ENCODE measurements at places on chromosomes 7 and 10. TPM values are rescaled to one million over a fixed set of nuclear protein-coding genes. Genes with fewer than 3 reads are reported as not detected.

DNA sequence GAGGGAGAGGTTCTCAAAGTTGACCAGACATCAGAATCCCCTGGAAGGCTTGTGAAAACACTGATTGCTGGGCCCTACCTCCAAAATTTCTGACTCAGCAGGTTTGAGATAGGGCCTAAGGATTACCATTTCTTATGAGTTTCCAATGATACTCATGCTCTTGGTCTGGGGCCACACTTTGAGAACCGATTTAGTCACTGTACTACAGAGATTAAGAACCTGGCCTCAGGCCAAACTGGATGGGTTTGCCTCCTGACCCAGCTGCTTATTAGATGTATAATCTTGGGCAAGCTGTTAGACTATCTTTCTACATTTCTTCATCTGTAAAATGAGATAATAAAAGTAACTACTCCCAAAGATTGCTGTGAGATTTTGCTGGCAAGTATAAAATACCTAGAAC lies 77.1 kb upstream of the SCIN start:
- H3K4me1 ChIP-seq, result no peaks in the 10 kb centered on the region
- no peaks in the 10 kb centered on the region for H3K36me3 ChIP-seq
- H3K4me3 ChIP-seq, result no peak overlapping the region
- no peak for DNase-seq
- no peak overlapping the region for H3K27ac ChIP-seq
- no peaks in the 10 kb centered on the region for H3K27me3 ChIP-seq

GRCh38 chr7:147980826-147981813 lies 609.4 kb upstream of the C7orf33 start:
- no peak overlapping the region for H3K27ac ChIP-seq
- DNase-seq, result no peak
- no peaks in the 10 kb centered on the region for H3K36me3 ChIP-seq
- H3K4me3 ChIP-seq, result no peak overlapping the region
- H3K4me1 ChIP-seq, result no peaks in the 10 kb centered on the region

- no peaks in the 10 kb centered on the region for H3K27me3 ChIP-seq
- no peak overlapping the region for H3K27ac ChIP-seq
- DNase-seq, result no peak
- H3K4me3 ChIP-seq, result no peak overlapping the region
Measured at GRCh38 chr10:25457552-25457951, 282.8 kb downstream of the GPR158 start.

DNA sequence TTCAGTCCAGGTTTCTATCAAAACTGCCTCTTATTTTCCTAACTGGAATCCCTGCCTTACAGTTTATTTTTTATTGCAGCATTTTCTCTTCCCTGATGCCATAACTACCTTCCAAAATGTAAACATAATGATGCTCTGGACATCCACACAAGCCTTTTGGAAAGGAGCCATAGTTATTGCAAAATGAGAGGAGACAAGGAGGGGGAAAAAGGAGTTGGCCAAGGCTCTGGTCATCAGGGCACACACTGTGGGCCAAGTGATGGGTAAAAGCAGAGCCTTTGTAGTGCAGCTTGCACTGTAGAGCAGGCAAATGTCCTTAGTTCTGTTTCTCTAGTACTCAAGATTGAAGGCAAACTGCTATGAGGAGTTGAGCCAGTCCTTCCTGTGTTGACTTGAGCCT lies 289.3 kb upstream of the MTPN start:
- no peaks in the 10 kb centered on the region for H3K36me3 ChIP-seq
- no peak for DNase-seq
- H3K27me3 ChIP-seq, result no peaks in the 10 kb centered on the region
- H3K4me1 ChIP-seq, result no peaks in the 10 kb centered on the region

DNA sequence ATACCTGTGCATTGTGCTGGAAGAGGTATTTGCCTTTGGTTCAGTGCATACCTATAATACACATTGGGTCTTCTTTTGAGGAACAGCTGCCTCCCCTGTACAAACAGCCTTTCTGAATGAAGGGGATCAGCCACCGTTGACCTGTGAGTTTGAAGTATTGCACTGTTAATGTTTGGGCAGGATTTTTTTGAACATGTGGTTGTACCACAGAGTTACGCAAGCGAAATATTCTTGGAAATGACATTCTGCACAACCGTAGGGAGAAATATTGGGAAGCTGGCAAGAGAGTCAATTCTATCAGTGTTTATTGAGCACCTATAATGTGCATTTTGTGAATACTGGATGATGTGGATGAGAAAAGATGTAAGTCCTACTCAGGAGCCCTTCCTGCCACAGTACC lies 270.6 kb downstream of the AUTS2 start:
- DNase-seq, result no peak
- no peak overlapping the region for H3K27ac ChIP-seq
- no peaks in the 10 kb centered on the region for H3K4me1 ChIP-seq
- H3K36me3 ChIP-seq, result no peaks in the 10 kb centered on the region
- no peak overlapping the region for H3K4me3 ChIP-seq

- H3K36me3 ChIP-seq, result no peaks in the 10 kb centered on the region
- DNase-seq, result no peak
- H3K4me3 ChIP-seq, result no peak overlapping the region
- H3K27ac ChIP-seq, result no peak overlapping the region
Measured at GRCh38 chr7:106553446-106553836, 107.5 kb downstream of the CCDC71L start.

GRCh38 chr7:121073463-121074099 lies 85.1 kb downstream of the CPED1 start:
- H3K36me3 ChIP-seq, result no peaks in the 10 kb centered on the region
- H3K27ac ChIP-seq, result no peak overlapping the region
- H3K27me3 ChIP-seq, result no peaks in the 10 kb centered on the region
- H3K4me1 ChIP-seq, result no peaks in the 10 kb centered on the region

DNA sequence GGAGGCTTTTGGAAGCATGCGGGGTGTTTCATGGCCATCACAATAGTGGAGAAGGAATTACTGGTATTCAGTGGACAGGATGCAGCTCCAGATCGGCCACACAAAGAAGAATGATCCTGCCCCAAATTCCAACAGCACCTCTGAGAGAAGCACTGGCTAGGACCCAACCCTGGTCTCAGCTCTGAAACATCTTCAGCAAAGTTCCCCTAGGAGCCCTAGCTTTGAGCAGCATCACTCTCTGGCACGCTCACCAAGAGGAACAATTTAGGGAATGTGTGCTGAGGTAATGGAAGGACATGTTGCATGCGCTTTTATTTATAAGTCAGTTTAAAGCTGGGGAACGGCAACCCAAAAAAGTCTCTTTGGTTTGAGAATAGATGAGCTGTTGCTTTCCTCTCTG lies 5.5 kb upstream of the OPN1SW start:
- no peaks in the 10 kb centered on the region for H3K4me1 ChIP-seq
- H3K36me3 ChIP-seq, result no peaks in the 10 kb centered on the region
- no peaks in the 10 kb centered on the region for H3K27me3 ChIP-seq
- no peak for DNase-seq

GRCh38 chr10:15539262-15539661 lies 168.2 kb upstream of the FAM171A1 start:
- no peak overlapping the region for H3K27ac ChIP-seq
- H3K36me3 ChIP-seq, result no peaks in the 10 kb centered on the region
- no peaks in the 10 kb centered on the region for H3K4me1 ChIP-seq
- H3K27me3 ChIP-seq, result no peaks in the 10 kb centered on the region
- no peak overlapping the region for H3K4me3 ChIP-seq

GRCh38 chr7:50648570-50649169 lies 83.5 kb upstream of the DDC start:
- H3K27me3 ChIP-seq, result no peaks in the 10 kb centered on the region
- H3K4me1 ChIP-seq, result no peaks in the 10 kb centered on the region
- no peak overlapping the region for H3K4me3 ChIP-seq
- DNase-seq, result no peak
- no peaks in the 10 kb centered on the region for H3K36me3 ChIP-seq

DNA sequence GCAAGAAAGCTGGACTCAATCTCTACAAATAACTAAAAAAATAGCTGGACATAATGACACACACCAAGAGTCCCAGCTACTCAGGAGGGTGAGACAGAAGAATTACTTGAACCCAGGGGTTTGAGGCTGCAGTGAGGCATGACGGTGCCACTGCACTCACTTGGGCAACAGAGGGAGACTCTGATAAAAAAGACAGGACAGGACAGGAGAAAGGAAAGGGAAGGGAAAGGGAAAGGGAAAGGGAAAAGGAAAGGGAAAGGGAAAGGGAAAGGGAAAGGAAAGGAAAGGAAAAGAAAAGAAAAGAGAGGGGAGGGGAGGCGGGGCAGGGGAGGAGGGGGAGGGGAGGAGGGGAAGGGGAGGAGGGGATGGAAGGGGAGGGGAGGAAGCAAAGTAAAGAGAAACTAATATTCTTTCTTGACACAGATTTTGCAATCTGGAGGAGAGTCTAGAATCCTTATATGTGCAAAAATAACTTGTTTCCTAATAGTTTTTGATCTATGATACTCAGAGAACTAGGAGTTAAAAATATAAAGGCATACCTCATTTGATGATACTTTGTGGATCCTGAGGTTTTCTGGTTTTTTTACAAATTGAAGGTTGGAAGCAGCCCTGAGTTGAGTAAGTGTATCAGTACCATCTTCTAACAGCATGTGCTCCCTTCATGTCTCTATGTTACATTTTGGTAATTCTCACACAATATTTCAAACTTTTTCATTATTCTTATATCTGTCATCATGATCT lies 8.0 kb downstream of the SAR1A start:
- no peak for DNase-seq
- no peak overlapping the region for H3K4me3 ChIP-seq
- H3K27ac ChIP-seq, result no peak overlapping the region
- H3K36me3 ChIP-seq, result peaks cover 39% of the 10 kb centered on the region

DNA sequence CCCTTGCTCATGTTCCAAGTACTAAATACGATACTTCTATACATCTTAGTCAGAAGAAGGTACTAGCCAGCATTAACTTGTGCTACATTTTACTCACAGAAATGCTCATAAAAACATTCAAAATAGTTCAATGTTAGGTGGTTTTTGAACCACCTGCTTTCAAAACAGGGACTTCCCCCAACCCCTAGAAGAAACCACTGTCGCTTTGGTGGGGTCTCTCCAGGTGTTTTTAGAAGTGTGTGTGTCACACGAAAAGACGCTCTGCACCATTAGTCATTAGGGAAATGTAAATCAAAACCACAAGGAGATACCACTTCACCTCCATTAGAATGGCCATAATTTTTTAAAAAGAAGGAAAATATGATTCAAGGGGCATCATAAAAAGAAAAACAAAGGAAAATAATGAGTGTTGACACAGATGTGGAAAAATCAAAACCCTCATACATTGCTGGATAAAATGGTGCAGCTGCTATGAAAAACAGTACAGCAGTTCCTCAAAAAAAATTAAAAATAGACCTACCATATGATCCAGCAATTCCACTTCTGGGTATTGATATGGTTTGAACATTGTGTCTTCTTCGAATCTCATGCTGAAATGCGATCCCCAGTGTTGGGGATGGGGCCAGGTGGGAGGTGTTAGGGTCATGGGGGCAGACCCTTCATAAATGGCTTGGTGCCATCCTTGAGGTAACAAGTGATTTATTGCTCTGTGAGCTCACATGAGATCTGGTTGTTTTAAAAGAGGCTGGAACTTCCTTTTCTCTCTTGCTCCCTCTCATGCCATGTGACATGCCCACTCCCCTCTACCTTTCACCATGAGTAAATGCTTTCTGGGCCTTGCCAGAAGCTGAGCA lies 74.2 kb downstream of the MALSU1 start:
- peaks cover 9% of the 10 kb centered on the region for H3K4me1 ChIP-seq
- H3K27me3 ChIP-seq, result no peaks in the 10 kb centered on the region

DNA sequence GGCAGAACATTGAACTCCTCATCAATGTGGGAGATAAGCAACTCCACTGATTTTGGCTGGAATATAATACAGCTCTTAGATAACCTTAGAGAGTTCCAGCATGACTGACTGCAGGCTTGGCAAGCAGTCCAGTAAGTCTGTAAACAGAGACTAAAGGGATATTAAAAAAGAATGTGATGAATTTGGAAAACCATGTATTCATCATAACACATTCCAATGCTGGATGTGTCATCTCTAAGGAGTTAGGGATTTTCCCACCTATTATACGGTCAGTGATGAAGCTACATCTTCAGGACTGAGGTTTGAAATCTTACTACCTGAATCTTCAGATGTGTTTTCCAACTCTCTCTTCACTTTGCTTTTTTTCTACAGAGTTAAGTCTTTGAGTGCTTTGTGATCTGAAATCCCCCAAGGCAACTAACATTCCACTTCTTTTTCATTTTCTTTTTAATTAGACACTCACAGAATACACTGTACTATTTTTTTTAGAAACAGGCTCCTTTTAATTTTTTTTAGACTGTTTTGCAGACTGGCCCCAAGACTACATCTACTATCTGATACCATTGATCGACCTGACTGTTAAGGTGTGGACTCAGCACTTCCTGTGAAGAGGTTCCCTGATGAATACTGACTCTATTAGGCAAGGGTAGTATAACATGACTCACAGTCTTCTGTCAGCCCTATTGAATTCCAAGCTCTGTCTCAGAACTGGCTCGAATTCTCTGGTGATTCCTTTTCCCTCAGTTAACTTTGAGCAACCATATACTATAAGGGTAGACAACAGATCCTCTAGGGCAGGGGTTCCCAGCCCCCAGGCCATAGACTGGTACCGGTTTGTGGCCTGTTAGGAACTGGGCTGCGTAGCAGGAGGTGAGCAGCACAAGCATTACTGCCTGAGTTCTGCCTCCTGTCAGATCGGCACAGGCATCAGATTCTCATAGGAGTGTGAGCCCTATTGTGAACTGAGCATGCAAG lies 678.2 kb downstream of the GRM8 start:
- no peak overlapping the region for H3K27ac ChIP-seq
- H3K4me1 ChIP-seq, result no peaks in the 10 kb centered on the region
- no peak for DNase-seq
- no peaks in the 10 kb centered on the region for H3K27me3 ChIP-seq
- no peaks in the 10 kb centered on the region for H3K36me3 ChIP-seq

DNA sequence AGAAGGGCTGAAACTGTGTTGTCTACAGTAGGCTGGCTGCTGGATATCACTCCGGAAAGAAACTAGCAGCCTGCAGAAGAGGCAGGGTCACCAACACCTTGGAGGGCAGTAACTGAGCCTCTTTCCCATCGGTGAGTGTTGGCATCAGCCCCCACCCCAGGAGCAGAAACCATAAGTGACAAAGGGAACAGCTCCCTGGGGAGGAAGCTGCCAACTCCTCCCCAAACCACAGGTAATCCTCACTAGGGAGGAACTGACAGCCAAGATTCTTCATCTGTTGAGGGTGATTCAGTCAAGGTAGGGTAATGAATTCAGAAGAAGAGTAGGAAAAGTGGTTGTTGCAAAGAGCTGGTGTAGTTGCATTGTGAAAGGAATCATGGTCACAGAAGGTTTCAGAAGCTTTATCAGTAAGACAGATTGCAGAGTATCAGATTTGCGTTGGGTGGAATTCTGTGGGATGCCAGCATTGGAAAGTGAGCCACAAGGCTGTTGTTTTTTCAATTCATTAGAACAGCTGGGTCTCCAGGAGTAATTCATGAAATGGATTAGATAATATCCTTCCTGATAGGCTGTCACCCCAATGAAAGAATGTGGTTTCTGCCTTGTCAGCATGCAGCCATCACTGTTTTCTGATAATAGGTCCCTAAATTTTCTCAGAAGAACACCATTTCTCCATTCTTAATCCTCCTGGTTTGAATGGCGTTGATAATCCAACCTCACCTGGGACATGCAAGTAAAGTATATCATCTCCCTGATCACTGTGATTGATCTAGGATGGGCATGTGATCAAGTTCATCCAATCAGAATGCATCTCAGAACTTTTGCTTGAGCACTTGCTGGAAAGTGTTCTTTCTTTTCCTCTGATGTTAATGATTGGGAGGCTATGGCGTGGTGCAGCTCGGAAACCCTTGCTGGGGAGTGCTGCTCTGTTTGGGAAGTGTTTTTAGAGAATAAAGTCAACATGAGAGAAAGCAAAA lies 75.0 kb upstream of the CTBP2 start:
- no peak overlapping the region for H3K4me3 ChIP-seq
- no peak overlapping the region for H3K27ac ChIP-seq
- no peaks in the 10 kb centered on the region for H3K36me3 ChIP-seq
- H3K27me3 ChIP-seq, result no peaks in the 10 kb centered on the region

HHEX gene
- polyA plus RNA-seq, result 0.90 TPM

SFRP5 gene
- 0.54 TPM for polyA plus RNA-seq

NPFFR1 gene
- polyA plus RNA-seq, result not detected

FGFR2 gene
- 1.3 TPM for polyA plus RNA-seq

PIK3CG gene
- 31.0 TPM for polyA plus RNA-seq

Measured in CD8-positive, alpha-beta memory T cell (primary cell).